ENCODE measurements at places on chromosomes 3 and 15.
A peak's percentile ranks its signal among the peaks of the same experiment; 100 is the strongest.

- DNase-seq = peak; percentile 31
Measured at GRCh38 chr3:107524326-107524840, 1.6 kb downstream of the BBX start.

- DNase-seq = no peak
Measured at GRCh38 chr3:151873398-151873797, at the start of gene SUCNR1. Gene SUCNR1, plus strand, starts transcription at chr3:151873643. Its CDS starts 6,250 bp downstream, at chr3:151879893.

GRCh38 chr3:156142702-156143101, 22.3 kb downstream of the KCNAB1 start:
- no peak for DNase-seq

DNA sequence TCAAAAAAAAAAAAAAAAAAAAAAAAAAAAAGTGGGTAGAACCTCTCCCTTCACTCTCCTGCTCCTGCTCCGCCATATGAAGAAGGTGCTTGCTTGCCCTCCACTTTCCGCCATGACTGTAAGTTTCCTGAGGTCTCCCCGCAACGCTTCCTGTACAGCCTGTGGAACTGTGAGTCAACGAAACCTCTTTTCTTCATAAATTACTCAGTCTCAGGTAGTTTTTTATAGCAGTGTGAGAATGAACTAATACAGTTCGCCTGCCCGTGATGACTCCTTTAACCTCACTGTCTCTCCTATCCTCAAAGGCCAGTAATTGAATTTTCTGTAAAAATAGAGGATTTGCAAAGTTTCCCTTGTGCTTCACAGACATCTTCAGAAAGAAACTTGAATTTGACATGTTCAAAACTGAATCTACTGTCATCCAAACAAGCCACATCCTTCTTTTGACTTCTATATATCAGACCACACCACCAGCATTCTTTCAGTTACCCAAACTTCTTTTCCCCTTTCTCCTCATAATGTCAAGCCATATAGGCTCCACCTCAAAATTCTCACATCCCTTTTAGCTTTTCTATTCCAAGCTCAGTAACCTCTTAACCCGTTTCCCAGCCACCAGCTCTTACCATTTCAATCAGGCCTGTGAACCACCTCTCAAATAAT, 44.3 kb downstream of the P2RY1 start:
- no peak for DNase-seq

- DNase-seq = no peak
Measured at GRCh38 chr3:123610331-123610730, 25.5 kb upstream of the HACD2 start.

- DNase-seq = no peak
Measured at GRCh38 chr3:80676261-80676660, 908.5 kb upstream of the ROBO1 start.

- DNase-seq = no peak
Measured at GRCh38 chr3:38226273-38226672, 39.3 kb upstream of the SLC22A13 start.

- DNase-seq = no peak
Measured at GRCh38 chr3:193987186-193987585, 148.8 kb upstream of the HES1 start.

- DNase-seq = no peak
Measured at GRCh38 chr3:184562878-184563560, 1.4 kb downstream of the EPHB3 start.

DNA sequence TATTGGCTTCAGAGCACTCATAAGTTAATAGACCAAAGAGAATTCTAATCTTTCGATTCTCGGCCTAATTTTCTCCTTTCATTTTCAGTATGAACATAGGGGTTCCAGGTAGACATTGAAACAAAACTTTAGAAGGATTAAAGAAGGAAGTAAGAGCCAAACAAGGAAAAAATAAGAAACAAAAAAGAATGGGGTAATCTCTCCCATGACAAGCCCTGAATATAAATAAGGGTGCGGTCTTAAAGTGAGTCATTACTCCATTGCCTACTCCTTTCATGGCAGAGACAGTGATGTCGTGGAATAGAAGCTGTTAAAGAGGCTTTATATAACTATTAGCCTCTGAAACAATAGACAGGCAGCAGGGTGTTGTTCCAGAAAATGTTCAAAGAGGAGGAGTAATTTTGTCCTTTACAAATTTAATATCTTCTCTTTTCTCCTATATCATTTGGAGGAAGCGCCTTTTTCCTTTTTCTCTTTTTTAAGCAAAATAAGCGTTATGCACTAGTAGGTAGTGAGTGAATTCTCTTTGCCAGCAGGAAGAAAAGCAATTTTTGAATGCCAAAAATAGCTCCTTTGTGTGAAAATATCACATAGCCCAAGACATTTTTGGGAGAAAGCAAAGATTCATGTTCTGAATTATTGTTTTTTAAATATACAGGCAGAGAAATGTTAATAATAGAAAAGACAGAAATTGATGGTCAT, 607.9 kb upstream of the KCNMB2 start:
- no peak for DNase-seq

GRCh38 chr15:68552773-68553172, 26.0 kb upstream of the CORO2B start:
- DNase-seq = no peak

- DNase-seq = no peak
Measured at GRCh38 chr3:98763076-98763475, at the start of gene ST3GAL6. Gene ST3GAL6, plus strand, starts transcription at chr3:98763340. Its CDS starts 5,101 bp downstream, at chr3:98768441.

Measured in effector memory CD8-positive, alpha-beta T cell (primary cell).